ENCODE measurements at places on chromosomes 3 and 15.

DNA sequence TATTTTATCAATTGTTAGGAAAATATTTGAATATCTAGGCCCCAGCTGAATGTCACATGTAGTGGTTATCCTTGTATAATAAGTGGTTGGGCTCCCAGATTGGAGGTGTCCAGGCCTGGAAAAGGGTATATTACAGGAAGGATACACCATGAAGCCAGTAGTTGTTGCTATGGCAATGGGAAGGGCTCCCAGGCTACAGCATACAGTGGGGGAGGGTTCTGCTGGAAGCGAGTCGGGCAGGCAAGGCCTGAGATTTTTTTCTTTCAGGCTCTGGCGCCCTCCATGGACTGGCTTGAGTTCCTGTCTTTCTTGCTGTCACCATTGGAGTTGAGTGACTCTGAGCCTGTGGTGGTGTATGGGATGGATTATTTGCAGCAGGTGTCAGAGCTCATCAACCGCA, 8.9 kb downstream of the ECE2 start:
- peak; percentile 89 for DNase-seq

- no peak for DNase-seq
These were observed 60.5 kb upstream of the ARRDC4 start for GRCh38 chr15:97899981-97900380.

DNA sequence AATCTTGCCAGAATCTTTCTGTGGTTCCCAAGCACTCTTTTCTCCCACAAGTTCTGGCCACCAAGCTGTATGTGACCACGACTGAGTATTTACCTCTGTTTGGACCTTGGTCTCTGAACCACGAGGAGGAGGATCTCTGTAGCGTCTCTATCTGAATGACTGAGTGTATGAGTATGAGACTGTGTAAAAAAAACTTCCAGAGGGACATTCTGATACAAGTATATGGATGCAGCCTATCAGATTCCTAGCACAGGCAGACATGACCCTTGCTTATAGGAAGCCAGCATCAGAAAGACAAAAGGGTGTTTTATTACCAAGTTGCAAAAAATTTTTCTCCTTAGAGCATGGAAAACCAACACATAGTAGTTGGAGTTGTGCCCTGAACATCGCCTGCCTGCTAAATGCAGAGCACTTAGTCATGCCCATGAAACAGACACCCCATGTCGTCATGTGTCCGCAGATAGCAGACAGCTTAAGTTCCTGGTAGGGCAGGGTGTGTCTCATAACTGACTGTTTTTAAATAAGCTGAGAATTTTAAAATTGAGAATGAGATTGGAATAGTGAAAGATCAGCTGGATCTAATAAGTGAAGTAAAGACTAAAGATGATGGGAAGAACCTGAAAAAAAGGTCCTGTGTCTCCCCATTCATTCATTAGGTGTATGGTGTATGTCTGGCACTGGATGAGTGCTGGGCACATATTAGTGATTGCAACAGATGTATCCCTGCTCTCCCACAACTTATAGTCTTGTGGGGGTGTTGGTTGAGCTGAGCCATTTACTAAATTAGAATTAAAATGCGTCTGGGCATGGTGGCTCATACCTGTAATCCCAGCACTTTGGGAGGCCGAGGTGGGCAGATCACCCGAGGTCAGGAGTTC, 30.9 kb downstream of the DAG1 start:
- DNase-seq = no peak

GRCh38 chr3:193788189-193788991, 195.4 kb downstream of the OPA1 start:
- DNase-seq = peak; percentile 50

DNA sequence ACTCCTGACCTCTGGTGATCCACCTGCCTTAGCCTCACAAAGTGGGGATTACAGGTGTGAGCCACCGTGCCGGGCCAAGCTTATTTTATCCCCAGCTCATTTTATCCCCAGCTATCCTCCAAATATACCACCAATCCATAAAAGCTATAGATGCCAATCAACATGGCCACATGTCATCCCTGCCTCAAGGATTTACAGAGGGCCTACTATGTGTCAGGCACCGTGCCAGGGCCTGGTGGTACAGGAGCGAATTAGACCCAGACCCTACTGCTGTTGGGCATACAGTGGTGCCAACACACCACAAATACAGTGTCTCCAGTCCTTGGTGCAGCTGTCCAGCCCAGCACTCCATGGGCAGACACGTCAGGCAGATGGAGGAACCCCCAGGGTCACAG, 73.4 kb downstream of the SCN5A start:
- DNase-seq = no peak

- DNase-seq = no peak
These were observed 33.3 kb downstream of the ATG7 start for GRCh38 chr3:11305509-11305908.

- DNase-seq = peak; percentile 70
These were observed 34.5 kb downstream of the ZIC4 start for GRCh38 chr3:147371771-147372340.

DNA sequence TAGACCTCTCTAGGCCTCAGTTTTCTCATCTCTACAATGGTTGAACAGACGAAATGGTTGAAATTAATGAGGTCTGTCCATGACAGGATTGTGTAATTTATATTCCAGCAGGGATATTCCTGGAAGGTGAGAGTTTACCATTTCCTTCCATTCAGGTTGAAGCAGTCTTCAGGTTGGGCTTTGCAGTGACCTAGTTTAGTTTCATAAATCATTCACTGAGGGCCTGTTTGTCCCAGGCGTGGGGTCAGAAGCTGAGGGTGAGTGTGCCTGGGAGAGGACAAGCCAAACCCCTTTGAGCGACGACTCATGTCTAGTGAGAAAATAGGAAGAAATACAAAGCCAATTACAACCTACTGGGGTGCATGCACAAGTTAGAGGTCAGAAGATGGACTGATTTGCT, 57.2 kb upstream of the CACNA2D3 start:
- no peak for DNase-seq
